Neuronal stem cell (in vitro differentiated cells): ENCODE measurements at places on chromosomes 6 and 20.

DNA sequence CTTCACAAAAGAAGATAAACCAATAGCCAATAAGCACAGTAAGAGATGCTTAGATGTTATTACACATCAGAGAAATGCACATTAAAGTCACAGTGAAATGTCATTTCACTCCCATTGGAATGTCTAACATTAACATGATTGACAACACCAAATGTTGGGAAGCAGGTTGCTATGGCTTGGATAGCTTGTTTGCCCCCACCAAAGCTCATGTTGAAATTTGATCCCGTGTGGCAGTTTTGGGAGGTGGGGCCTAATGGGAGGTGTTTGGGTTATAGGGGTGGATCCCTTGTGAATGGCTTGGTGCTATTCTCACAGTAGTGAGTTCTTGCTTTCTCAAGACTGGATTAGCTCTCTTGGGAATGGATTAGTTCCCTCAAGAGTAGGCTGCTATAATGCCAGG is 44.8 kb downstream of the MRAP2 start:
- no peak overlapping the region for H3K27ac ChIP-seq
- DNase-seq = no peak
- H3K4me1 ChIP-seq = peaks cover 5% of the 10 kb centered on the region
- no peak overlapping the region for H3K4me3 ChIP-seq

DNA sequence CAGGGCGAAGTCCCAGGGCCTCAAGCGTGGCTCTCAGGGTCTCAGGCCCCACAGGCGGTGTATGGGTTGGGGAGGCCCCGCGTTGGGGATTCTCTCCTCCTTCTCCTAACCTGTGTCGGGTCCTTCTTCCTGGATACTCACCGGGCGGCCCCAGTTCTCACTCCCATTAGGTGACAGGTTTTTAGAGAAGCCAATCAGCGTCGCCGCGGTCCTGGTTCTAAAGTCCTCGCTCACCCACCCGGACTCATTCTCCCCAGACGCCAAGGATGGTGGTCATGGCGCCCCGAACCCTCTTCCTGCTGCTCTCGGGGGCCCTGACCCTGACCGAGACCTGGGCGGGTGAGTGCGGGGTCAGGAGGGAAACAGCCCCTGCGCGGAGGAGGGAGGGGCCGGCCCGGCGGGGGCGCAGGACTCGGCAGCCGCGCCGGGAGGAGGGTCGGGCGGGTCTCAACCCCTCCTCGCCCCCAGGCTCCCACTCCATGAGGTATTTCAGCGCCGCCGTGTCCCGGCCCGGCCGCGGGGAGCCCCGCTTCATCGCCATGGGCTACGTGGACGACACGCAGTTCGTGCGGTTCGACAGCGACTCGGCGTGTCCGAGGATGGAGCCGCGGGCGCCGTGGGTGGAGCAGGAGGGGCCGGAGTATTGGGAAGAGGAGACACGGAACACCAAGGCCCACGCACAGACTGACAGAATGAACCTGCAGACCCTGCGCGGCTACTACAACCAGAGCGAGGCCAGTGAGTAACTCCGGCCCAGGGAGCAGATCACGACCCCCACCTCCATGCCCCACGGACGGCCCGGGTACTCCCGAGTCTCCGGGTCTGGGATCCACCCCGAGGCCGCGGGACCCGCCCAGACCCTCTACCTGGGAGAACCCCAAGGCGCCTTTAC is at the start of gene HLA-G:
Gene HLA-G (plus strand): TSS at position 247 of the 892 bp plus-strand sequence. CDS start 20 bp downstream, at position 267.
- H3K36me3 ChIP-seq = no peaks in the 10 kb centered on the region
- H3K27me3 ChIP-seq = peaks cover 66% of the 10 kb centered on the region
- no peaks in the 10 kb centered on the region for H3K4me1 ChIP-seq
- no peak within 1 kb of the TSS for H3K4me3 ChIP-seq

- no peak overlapping the region for H3K4me3 ChIP-seq
- no peak for DNase-seq
- no peaks in the 10 kb centered on the region for H3K27me3 ChIP-seq
- H3K4me1 ChIP-seq = no peaks in the 10 kb centered on the region
Observed at GRCh38 chr6:42293386-42293977, 75.8 kb upstream of the MRPS10 start.

DNA sequence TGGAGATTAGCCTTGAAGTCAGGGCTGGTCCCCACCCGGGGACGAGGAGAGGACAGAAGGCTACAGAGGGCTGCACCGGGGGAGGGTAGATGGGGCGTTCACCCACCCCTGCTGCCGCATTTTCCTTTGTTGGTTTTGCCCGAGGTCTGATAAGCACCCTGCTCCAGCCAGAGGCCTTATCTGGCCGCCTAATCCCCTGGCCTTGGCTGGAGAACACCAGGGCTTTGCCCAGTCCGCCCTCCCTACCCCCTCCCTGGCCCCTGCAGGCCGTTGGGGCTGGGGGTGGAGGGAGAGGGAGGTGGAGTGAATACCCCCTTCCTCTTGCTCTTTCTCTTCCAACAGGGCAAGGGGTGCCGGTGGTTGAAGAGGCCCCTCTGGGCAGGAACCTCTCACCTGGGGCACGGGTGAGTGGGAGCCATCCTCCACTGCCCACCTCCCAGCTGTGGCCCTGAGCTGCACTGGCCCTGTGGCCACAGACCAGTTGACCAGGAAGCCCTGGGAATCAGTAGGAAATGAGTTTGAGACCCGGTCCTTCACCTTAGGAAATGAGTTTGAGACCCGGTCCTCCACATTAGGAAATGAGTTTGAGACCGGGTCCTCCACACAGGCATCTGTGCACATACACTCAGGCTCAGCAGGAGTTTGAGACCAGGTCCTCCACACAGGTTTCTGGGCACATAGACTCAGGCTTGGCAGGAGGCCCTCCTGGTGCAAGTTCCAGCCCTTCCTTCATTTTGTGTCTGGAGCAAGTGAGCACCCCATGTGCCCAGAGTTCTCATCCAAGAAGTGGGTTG is 12.0 kb upstream of the GATA5 start:
- H3K4me1 ChIP-seq = peaks cover 18% of the 10 kb centered on the region
- no peak overlapping the region for H3K4me3 ChIP-seq

DNA sequence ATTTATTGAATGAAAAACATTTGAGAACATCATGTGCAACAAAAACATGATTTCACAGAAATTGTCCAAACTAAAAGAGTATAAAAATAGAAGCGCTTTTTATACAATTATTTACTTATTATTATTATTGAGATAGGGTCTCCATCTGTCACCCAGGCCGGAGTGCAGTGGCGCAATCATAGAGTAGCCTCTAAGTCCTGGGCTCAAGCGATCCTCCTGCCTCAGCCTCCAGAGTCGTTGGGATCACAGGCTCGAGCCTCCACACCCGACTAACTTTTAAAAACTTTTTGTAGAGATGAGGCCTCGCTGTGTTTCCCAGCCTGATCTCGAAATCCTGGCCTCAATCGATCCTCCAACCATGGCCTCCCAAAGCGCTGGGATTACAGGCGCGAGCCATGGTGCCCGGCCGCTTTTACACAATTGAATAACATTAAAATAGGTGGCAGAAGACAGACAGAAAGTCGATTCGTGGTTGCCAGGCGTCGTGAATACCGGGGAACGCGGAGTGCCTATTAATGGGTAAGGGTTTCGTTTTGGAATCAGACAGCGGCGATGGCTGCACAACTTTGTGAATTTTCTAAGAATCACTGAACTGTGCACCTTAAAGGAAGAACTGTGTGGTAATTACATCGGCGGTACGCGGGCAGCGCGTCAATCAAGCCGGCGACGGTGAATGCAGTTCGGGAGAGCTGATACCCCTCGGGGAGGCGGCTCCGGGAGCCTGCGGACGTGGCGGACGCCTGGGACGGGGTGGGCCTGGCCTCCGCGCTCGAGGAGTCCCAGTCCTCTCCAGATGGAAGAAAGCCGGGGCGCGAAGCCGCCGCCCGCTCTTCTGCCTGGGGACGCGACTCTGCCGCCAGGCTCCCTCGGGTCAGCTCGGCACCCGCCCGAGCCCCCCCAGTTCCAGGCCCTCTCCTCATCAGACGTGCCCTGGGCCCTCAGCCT is 807 bp downstream of the TBC1D20 start:
- peaks cover 2% of the 10 kb centered on the region for H3K27me3 ChIP-seq
- peak; percentile 42 for DNase-seq
- peaks cover 4% of the 10 kb centered on the region for H3K4me1 ChIP-seq
- peak overlapping the region; percentile 58 for H3K27ac ChIP-seq
- H3K36me3 ChIP-seq = no peaks in the 10 kb centered on the region
- H3K4me3 ChIP-seq = peak overlapping the region; percentile 78

GRCh38 chr6:40287296-40287850 is 299.8 kb downstream of the LRFN2 start:
- no peaks in the 10 kb centered on the region for H3K27me3 ChIP-seq
- H3K4me1 ChIP-seq = peaks cover 3% of the 10 kb centered on the region
- no peak for DNase-seq

GRCh38 chr20:33653900-33654596 is 8.1 kb upstream of the C20orf144 start:
- no peak for DNase-seq
- H3K27ac ChIP-seq = no peak overlapping the region
- H3K4me1 ChIP-seq = peaks cover 5% of the 10 kb centered on the region
- H3K36me3 ChIP-seq = peaks cover 12% of the 10 kb centered on the region

- DNase-seq = peak; percentile 29
- H3K27me3 ChIP-seq = peaks cover 14% of the 10 kb centered on the region
- no peaks in the 10 kb centered on the region for H3K4me1 ChIP-seq
- H3K4me3 ChIP-seq = no peak overlapping the region
- H3K27ac ChIP-seq = no peak overlapping the region
Observed at GRCh38 chr6:392441-393390, 1.2 kb downstream of the IRF4 start.

DNA sequence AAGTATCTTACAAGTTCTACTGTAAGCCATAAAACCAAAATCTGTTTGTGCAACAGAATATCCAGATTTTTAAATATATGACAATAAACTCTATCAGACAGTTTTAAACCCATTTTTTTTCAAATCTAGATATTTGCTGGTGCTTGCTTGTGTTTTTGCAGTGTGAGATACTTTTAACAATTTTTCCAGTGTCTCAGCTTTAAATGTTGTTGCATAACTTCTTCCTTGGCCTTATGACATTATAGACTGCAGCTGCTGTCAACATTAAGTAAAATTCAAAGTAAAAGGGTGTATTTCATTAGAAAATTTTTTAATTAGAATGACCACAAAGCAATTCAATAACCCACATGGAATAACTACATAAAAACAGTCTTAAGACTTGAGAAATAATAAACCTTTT is 139.5 kb downstream of the PTPRK start:
- H3K4me1 ChIP-seq = peaks cover 1% of the 10 kb centered on the region
- no peaks in the 10 kb centered on the region for H3K27me3 ChIP-seq
- no peak overlapping the region for H3K4me3 ChIP-seq
- no peaks in the 10 kb centered on the region for H3K36me3 ChIP-seq

- H3K27ac ChIP-seq = no peak overlapping the region
- no peak for DNase-seq
- H3K36me3 ChIP-seq = no peaks in the 10 kb centered on the region
- no peaks in the 10 kb centered on the region for H3K4me1 ChIP-seq
Observed at GRCh38 chr20:1490643-1491195, 501 bp downstream of the SIRPB2 start.

DNA sequence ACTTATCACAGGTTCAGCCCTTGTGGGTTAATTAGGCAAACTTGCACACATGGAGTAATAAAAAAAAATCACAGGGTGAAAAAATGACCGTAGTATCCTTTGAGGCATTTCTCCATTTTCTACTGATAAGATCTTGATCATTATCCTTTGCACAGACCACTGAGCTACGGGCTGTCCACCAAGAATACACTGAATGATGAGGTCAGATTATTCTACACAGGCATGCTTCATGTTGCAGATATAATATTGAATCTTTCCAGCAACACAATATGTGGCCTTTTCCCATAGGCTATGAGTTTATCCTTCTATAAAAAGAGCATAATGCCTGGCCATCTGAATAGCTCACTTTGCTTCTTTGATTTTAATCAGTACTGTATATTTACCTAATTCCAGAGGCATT is 168.9 kb downstream of the FRK start:
- no peaks in the 10 kb centered on the region for H3K36me3 ChIP-seq
- H3K4me3 ChIP-seq = no peak overlapping the region
- H3K27me3 ChIP-seq = no peaks in the 10 kb centered on the region
- H3K4me1 ChIP-seq = no peaks in the 10 kb centered on the region
- no peak for DNase-seq
- H3K27ac ChIP-seq = no peak overlapping the region

- no peak overlapping the region for H3K27ac ChIP-seq
- no peak overlapping the region for H3K4me3 ChIP-seq
- DNase-seq = no peak
- no peaks in the 10 kb centered on the region for H3K4me1 ChIP-seq
Observed at GRCh38 chr6:54112151-54112650, 958 bp downstream of the MLIP start.

GRCh38 chr6:53244958-53245357 is 96.3 kb upstream of the GCM1 start:
- no peaks in the 10 kb centered on the region for H3K27me3 ChIP-seq
- no peaks in the 10 kb centered on the region for H3K36me3 ChIP-seq
- no peak overlapping the region for H3K27ac ChIP-seq
- no peak overlapping the region for H3K4me3 ChIP-seq

- no peak for DNase-seq
- no peak overlapping the region for H3K27ac ChIP-seq
- no peaks in the 10 kb centered on the region for H3K36me3 ChIP-seq
- H3K27me3 ChIP-seq = no peaks in the 10 kb centered on the region
- no peak overlapping the region for H3K4me3 ChIP-seq
Observed at GRCh38 chr6:56684342-56685101, 41.8 kb upstream of the DST start.

DNA sequence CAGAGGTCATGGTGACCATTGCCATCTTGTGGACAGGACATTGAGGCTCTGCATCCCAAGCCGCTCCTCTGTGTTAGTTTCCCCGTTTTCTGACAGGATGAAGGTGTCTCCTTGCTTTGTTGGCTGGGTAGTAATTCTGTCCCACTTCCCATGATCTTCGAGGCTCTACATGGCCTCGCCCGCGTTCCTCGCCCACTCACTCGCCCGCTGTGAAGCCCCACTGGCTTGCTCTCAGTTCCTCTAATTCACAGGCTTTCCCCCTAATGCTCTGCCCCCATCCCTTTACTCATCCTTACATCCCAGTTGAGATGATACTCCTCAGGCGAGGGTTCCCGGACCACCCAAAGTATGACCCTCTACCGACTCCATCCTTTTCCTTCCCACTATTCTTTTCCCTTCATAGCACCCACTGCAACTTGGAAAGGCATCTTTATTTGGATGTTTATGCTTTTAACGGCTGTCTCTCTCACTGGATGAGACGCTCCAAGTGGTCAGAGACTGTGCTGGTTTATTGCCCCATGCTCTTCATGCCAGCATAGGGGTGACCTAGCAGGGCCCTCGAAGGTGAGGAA is 511 bp upstream of the SLC35B2 start:
- H3K27ac ChIP-seq = peak overlapping the region; percentile 35
- H3K4me1 ChIP-seq = peaks cover 14% of the 10 kb centered on the region
- H3K4me3 ChIP-seq = peak overlapping the region; percentile 67
- peaks cover 40% of the 10 kb centered on the region for H3K36me3 ChIP-seq

GRCh38 chr6:157620944-157621343 is 202.1 kb upstream of the SNX9 start:
- no peak overlapping the region for H3K4me3 ChIP-seq
- H3K27ac ChIP-seq = no peak overlapping the region
- H3K4me1 ChIP-seq = peaks cover 20% of the 10 kb centered on the region
- H3K27me3 ChIP-seq = no peaks in the 10 kb centered on the region
- H3K36me3 ChIP-seq = no peaks in the 10 kb centered on the region
- DNase-seq = no peak
